Fibroblast of skin of back (primary cell): ENCODE measurements at places on chromosomes 5 and 9.

GRCh38 chr5:90982576-90982975 lies 400.5 kb downstream of the ARRDC3 start:
- no peak for DNase-seq

- no peak for DNase-seq
These were observed 35.4 kb upstream of the GNPDA1 start for GRCh38 chr5:142048272-142048671.

GRCh38 chr5:1824903-1825841 lies 24.0 kb downstream of the NDUFS6 start:
- no peak for DNase-seq

DNA sequence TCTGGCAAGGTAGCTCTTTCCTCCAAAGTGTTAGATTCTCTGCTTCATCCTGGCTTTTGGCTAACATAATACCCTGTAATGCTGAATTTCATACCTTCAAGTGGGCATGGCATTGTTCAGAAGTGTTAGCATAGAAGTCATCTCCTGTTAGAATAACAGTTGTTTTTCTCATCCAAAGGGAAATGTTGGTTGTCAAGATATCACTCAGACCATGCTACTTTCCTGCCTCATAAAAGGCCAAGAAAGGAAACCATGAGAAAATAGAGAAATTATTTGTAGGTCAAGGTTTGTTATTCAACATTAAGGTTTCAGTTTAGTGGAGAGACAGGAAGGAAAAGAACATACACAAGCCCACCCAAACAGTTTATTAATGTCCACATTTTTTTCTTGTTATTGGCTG lies 472.5 kb downstream of the ARHGEF28 start:
- no peak for DNase-seq

- DNase-seq = no peak
These were observed 27.0 kb upstream of the AGGF1 start for GRCh38 chr5:77003246-77003645.

GRCh38 chr5:5544094-5544663 lies 121.7 kb downstream of the ICE1 start:
- DNase-seq = no peak

GRCh38 chr5:132474881-132475496 lies 15.6 kb downstream of the IRF1 start:
- DNase-seq = no peak

DNA sequence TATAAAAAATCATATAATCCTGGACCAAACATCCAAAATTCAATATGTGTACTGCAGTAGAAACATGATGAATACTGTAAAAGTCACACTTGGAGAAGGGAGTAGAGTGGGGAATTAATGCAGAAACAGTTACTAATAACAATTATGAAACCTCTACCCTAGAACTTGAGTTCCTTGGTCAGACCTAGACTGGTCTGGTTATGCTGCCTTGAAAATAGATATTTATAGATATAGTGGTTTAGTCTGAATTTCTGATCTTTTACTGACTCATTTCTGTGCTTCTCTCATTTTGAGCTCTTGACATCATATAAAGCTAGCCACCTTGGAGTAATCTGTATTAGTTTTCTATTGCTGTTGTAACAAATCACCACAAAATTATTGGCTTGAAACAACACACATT lies 808.7 kb upstream of the CDH10 start:
- DNase-seq = no peak

DNA sequence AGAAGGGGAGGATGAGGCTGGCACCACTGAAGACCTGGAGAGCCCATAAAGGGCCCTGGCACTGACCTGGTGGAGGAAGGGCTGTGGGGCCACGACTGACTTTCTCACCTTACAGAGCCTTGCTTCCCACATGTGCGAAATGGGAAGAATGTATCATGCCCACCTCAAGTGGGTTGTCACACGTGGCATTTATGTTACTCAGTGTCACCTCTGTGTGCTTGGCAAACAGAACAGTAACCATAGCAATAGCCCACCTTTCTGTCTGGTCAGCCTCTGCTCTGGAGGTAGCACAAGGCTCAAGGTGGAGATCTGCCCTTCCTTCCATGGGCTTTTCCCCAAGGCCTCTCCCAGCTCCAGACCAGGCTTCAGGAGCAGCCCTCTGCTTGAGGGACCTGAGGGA lies 16.7 kb downstream of the TCF7 start:
- DNase-seq = no peak

- no peak for DNase-seq
These were observed 145.7 kb downstream of the ARHGAP26 start for GRCh38 chr5:142915813-142916424.

DNA sequence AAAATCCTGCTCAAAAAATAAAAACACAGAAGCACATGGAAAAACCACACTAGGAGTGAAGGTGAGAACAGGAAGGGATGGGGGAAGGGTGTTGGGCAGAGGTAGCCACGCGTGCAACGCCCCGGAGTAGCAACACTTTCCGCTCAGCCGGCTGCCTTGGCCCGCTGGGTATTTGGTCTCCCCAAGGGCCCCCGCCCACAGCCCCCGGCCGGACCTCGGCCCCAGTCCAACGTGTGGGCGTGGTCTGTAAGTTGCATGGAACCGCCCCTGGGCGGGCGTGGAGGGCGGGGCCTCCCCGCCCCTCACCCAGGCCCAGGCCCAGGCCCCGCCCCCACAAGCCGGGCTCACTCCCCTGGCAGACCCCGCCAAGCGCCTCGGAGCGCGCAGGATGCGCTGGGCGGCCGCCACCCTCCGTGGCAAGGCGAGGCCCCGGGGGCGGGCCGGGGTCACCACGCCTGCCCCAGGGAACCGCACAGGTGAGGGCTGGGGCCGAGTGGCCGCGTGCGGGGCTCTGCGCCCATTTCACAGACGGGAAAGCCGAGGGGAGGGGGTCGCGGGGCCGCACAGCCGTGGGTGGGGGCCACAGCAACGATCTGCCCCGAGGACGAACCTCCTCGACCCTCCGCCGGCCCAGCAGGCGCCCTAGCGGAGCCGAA lies at the start of gene SUSD3:
Gene SUSD3 (plus strand): TSS at position 347 of the 656 bp plus-strand sequence. CDS start 42 bp downstream, at position 389.
- no peak for DNase-seq

DNA sequence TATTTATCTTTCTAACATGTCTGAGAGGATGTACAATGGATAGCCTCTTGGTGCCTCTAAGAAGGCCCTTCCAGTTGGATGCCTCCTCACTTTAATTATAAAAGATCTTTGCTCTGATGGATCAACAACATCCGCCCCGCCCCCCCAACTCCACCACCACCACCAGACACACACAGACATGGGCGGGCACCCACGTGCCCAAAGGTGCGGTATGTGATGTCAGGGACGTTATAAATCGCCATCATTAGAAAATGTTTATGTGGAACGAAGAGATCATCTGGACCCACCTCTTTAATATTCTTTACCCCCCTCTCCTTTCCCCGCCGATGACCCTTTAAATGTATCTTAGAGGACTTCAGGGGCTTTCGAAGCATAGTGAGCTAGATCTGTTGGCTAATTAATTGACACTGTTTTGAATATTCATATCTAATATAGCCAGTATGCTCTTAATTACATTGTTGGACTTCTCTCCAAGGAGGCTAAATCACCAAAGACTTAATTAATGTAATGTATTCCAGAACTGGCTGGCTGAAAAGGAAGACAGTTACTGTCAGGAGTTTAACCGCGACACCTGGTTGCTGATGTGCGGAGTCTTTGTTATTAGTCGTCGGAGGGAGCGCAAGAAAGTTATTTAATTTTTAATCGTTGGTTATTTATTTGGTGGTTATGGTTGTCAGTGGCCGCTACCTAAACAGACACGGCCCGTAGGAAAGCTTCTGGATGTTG lies 6.1 kb upstream of the FOXB2 start:
- no peak for DNase-seq

DNA sequence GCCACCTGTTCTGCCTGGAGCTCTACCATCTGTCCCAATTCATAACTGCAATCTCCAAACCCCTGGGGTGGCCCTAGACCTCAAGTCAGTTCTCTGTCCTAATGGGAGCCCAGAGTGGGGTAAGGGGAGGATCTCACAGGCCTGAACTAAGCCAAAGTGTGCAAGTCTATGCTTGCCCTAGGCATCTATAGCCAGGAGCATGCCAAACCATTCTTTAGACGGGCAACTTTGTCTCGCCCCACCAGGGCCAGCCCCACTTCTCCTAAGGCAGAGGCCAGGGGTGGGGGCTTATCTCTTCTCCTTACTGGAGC lies 3.3 kb downstream of the ACSL6 start:
- no peak for DNase-seq

DNA sequence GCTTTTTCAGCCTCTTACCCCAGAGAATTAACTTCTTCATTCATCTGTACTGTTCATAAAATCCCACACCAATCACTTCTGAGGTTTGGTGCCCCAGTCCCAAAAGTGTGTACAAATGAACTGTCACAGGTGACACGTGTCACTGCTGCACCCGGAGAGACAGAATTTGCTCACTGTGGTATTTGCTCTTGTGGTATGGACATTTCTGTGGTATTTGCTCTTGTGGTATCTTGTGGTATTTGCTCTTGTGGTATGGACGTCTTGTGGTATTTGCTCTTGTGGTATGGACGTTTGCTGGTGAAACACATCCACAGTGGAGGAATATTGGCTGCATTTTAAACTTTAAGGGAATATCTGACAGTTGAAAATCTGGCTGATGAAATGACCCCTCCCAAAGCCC lies 214.9 kb upstream of the DAP start:
- DNase-seq = peak; percentile 60

DNA sequence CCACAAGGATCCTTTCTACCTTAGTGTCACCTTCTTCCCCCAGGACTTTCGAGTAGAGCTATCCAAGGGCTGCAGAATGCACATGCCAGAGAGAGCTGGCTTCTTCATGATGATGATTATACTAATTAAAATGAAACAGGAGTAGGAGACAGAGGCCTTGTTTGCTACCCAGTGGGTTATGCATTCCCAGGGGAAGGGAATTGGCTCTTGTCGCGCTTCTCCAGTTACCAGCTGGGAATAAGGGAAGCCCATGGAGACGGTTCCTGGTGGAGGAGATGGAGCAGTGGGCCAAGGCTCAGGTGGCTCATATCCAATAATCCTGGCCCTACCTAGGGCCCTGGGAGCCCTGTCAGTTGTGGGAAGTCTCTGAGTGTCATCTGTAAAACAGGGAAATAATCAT lies 65.1 kb downstream of the WWC1 start:
- DNase-seq = no peak

DNA sequence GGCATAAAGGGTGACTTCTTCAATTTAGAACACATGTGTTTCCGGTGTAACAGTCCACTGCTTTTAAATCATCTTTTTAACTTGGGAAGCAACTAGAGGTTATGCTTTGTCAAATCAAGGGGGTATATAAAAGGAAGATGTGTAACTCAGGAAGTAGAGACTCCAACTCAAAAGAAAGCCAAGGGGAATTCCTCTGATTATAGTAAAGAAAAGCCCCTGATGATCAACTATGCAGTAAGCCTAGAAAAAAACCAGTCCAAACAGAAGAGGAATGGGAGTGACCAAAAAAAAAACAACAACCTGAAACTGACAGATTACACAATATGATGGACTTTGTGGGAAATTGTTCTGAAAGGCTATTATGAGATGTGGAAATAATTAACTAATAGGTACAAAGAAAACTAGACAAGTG lies 90.3 kb downstream of the AK8 start:
- DNase-seq = no peak

DNA sequence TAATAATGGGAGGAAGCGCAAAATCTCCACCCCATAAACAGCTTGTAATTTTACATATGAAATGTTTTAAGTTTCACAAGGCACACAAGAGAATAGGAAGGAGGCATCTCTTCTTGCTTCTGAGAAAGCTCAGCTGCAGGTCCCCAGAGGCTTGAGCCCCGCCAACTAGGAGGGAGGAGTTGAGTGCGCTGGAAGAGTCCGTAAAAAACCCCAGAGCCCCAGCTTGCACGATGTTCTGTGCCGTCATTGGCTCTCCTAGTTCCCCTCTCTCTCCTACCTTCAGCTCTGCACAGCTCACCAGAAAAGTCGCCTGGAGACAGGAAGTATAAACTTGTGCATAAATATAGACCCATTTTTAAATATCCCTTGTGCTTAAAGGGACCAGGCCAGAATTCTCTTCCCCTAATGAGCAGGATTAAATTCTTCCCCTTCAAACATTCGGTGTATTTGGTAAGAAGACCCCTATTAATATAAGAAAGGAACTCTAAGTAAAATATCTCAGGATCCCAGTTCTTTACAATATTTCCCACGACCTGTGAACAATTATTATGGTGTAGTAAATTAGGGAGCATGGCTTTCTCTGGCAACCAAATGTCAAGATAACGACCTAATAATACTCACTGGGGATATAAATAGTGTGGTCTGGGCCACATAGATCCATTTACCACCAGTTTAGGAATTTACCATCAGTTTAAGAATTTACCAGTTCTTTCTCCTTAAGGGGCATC lies 13.7 kb downstream of the GLRX start:
- peak; percentile 78 for DNase-seq

DNA sequence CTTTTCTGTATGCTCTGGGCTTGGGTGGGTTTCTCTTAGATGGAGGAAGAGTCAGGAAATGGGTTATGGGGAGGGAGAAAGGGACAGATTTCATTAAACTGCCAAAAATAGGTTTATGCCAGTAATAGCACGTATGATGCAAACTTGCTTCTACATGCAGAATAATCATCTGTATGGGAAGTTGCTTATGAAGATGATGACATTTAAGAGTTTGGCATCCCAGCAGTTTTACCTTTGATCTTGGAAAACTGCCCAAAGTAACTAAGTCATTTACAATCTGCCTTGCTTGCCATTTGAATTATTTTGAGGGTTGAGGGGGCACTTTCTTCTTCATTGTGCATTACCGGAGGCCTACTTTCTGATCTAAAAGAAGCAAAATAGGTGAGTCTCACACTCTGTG lies 282.9 kb upstream of the ANKRD55 start:
- no peak for DNase-seq

- no peak for DNase-seq
These were observed 99.2 kb downstream of the WDR70 start for GRCh38 chr5:37478121-37478894.

DNA sequence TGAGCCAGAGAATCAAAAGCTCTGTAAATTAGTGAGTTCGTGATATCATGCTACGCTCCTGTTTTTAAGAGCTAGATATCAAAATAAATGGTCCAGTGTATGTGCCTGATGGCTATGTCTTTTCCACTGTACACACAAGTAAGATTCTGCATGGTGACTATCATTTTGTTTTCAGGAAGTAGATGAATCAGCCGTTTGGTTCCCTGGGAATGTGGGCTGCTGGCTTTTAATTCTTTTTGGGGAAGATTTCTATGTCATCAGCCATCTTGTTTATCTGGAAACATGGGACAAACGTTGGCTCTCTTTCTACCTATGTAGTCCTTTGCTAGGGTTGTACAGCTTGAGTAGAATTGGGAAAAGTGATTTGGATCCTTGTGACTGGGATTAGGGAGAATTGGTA lies 126.7 kb downstream of the GRIA1 start:
- peak; percentile 80 for DNase-seq

- peak; percentile 87 for DNase-seq
These were observed 103.5 kb upstream of the NR3C1 start for GRCh38 chr5:143506836-143507552.

GRCh38 chr5:179223961-179224360 lies 121.3 kb downstream of the ADAMTS2 start:
- no peak for DNase-seq
